MV-4-11 (cell line): ENCODE measurements at places on chromosomes 2 and 18.

DNA sequence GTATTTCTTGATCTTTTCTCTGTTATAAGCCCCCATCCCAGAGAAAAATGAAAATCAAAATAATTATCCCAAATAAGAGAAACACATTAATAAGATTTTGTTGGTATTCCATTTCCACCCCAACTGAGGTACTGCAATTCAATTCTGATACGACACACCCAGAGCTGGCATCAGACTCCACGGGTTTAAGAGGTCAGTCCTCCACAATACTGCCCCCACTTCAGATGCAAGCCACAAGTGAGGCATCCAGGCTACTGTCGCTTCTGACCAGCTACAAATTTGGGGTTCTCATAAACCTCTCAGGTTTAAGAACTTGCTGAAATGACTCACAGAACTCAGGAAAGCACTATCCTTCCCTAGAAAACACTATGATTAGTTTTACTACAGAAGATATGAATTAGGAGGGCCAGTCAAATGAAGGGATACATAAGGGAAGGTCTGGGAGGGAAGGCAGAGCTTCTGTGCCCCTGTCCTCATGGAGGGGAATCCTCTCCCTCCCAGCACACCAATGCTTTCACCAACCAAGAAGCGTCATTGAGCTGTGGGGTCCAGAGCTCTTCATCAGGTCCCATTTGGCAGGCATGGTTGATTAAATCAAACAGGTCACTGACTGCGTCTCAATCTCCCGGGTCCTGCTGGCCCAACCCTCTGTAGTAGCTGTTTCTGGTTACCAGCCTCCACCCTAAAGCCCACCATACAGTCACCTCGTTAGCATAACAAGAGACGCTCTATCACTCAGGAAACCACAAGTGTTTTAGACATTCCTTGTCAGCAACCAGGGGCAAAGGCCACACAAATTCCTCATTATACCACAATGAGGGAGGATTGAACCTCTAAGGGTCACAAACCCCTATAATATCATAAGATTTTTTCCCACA is 46.2 kb downstream of the IWS1 start:
- DNase-seq: no peak

- peak; percentile 23 for DNase-seq
Measured at GRCh38 chr2:241272303-241273209, 42.9 kb downstream of the HDLBP start.

- no peak for DNase-seq
Measured at GRCh38 chr2:113873867-113874266, 16.0 kb upstream of the ACTR3 start.

DNA sequence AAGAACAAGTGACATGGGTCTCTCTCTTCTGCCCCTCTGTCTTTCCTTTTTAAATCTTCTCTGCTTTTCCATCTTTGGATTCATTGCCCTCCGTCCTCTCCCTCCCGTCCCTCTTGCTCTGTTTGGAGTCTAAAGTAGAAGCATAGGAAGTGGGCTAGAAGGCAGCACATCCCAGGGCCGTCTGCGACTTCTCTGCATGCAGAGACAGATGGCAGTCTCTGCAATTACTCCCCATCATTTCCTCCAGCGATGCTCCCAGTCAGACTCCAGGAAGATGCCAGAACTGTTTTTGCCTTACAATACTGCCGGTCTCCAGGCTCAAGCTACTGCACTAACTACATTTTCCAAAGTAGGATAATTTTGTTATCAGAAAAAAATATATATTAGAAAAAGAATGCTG is 35.2 kb upstream of the LPIN2 start:
- DNase-seq: no peak

- DNase-seq: no peak
Measured at GRCh38 chr2:70552501-70553333, 909 bp downstream of the TGFA start.

GRCh38 chr2:50397992-50398765 is 633.8 kb downstream of the NRXN1 start:
- no peak for DNase-seq

GRCh38 chr18:46155641-46156051 is 51.5 kb downstream of the HAUS1 start:
- DNase-seq: no peak

DNA sequence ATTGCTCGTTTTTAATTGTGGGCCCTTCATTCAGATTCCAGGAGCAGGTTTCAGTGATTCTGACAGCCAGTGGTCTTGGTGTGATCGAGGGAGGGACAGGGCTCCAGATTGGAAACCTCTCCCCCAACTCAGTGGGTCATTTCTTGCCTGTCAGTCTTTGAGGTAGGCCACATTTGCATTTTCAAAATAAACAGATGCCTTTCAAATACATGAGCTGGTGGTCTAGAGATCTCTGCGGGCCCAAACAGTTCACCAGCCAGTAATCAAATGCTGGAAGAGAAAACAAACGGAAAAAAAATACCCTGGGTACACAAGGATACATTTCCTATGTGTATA is 210.4 kb upstream of the SP5 start:
- no peak for DNase-seq

- no peak for DNase-seq
Measured at GRCh38 chr2:164824872-164825271, 16.8 kb downstream of the COBLL1 start.

GRCh38 chr2:239249776-239250175 is 151.0 kb downstream of the HDAC4 start:
- no peak for DNase-seq

DNA sequence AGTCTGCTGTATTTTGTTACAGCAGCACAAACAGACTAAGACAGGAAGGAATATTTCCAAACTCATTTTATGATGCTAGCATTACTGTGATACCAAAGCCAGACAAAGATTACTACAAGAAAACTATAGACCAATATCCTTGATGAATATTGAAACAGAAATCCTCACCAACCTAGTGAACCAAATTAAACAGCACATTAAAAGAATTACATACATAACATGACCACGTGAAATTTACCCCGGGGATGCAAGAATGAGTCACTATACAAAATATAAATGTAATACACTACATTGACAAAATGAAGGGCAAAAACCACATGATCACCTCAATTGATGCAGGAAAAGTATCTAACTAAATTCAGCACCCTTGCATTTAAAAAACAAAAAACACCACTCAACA is 112.6 kb downstream of the CHN1 start:
- DNase-seq: no peak

DNA sequence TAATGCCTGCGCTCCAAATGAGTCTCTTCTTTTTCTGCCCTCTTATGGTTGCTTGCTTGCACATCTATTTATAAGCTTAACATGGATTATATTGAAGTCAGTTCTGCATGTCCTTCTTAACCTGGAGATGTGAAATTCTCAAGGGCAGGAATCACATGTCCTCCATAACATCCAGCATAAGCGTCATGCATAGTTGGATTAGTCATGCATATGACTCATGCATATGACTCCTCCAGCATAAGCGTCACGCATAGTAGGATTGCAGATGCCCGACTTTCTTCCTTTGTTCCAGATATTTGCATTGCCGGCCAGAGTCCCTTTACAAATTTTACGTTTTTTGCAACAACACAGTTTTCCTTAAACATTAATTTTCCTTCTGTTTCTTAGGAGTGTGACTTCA is 308.6 kb downstream of the TGIF1 start:
- no peak for DNase-seq

DNA sequence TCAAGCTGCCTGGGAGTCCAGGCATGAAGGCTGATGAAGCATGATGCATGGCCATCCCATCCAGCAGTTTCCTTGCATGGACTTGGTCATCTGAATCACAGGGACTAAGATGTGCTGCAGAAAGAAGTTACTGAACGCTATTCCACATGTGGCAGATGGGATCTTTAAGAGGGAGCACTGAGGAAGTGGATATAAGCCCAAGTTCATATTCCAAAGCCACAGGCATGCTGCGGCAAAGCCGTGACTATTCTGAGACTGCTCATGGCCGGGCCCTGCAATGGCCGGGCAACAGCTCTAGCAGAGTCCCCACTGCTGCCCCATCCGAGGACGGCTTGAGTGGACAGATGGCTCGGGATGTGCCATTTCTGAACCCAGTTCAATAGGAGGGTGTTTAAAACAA is 61.5 kb downstream of the STPG4 start:
- DNase-seq: no peak

- DNase-seq: peak; percentile 81
Measured at GRCh38 chr2:62099050-62099449, 96.9 kb upstream of the B3GNT2 start.

DNA sequence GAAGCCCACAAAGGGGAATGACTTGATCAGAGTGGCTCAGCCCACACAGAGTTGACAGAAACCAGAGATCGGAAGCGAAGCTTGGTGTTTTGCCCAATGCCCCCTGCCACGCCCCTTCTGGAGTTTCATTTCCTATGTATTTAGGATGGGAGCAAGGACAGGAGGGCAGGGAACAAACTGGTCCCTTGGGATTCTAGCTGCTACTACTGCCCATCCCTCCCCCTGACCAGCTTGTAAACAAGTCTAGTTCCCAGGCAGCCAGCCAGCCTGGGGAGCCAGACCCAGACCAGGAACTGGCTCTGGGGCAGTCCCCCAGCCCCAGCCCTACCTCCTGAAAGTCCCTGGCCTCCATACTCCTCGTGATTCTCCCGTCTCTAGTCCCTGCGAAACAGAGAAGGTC is 8.3 kb downstream of the WNT6 start:
- DNase-seq: peak; percentile 28

GRCh38 chr2:68565858-68566257 is 77.5 kb upstream of the PROKR1 start:
- no peak for DNase-seq

GRCh38 chr2:220894069-220894468 is 678.0 kb downstream of the EPHA4 start:
- no peak for DNase-seq

DNA sequence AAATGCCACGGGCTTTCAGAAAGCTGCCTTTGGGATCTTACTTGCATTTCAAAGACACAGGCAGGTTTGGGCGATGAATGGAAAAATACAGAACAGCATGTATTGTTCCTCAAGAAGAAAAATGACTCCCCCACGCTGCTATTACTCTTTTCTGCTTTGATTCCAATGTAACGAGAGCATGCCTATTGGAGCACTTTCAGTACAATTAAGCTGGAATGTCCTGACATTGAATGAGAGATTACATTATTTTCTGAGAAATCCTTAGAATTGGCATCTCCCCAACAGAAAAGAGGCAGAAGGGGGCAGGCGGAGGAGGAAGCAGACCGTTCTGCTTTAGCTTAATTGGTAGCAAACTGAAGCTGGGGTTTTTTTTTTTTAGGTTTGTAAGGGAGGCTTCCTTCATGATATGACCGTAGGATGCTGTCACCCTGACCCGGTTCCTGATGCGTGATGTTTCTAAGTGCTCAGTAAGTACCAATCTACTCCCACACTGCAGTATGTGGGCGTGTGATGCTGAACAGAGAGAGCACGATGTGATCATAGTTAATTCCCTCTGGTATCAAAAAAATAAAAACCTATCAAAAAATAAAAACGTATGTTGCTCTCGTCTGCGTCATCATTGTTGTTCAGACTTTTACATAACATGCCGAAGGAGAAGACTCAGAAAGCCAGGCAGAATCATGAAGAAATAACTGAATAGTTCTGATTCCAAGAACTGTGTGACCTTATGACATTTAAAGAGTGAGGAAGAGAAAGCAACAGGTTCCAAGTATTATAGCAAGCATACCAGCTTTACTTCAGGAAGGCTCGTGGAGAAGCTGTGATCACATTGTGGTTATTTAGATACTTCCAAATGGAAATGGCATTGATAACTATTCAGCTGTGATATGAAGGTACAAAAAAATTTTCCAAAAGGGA is 40.5 kb downstream of the LONRF2 start:
- DNase-seq: peak; percentile 67

DNA sequence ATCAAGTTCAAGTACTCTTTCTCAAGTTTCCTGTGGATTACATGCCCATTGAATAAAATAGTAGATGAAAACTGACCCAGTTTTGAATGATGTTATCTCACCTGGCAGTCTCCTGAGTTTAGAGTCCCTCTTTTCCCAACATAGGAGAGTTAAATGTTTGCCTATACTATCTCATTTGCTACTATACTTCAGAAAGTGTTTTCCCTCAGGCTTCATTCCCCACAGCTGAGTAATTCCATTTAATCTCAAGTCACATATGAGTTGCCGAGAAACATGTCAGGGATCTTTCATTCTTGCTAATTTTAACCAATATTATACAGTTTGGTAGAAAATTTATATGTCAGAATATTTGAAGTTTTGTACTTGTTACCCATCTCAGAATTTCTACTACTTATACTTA is 150.4 kb upstream of the CDH19 start:
- no peak for DNase-seq

GRCh38 chr2:237348281-237348865 is 65.6 kb downstream of the COL6A3 start:
- no peak for DNase-seq

GRCh38 chr2:179349670-179350303 is 85.2 kb upstream of the SESTD1 start:
- DNase-seq: no peak

DNA sequence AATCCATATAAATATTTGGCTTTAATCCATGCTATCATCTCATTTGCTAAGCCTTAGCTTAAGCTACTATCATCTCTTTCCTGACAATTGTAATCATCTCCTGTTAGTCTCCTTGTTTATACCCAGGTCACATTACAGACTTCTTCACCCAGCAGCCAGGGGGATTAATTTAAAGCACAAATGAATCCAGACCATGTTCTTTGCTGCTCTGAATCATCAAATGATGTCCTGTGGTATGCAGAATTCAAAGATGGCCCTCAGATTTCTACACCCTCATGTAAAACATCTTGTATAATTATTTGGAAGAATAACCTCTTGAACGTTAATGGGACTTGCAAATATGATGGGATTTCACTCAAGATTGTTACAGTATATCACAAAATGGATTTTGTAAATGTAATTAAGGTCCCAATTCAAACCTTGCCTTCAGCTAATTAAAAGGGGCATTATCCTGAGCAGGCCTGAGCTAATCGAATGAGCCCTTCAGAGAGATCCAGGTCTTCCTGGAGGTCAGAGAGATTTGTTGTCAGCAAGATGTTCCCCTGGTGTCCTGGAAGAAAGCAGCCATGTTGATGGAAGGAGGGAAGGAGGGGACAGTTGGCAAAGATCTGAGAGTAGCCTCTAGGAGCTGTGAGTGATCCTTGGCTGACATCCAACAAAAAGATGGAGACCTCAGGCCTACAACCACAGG is 241.1 kb upstream of the MMADHC start:
- no peak for DNase-seq

DNA sequence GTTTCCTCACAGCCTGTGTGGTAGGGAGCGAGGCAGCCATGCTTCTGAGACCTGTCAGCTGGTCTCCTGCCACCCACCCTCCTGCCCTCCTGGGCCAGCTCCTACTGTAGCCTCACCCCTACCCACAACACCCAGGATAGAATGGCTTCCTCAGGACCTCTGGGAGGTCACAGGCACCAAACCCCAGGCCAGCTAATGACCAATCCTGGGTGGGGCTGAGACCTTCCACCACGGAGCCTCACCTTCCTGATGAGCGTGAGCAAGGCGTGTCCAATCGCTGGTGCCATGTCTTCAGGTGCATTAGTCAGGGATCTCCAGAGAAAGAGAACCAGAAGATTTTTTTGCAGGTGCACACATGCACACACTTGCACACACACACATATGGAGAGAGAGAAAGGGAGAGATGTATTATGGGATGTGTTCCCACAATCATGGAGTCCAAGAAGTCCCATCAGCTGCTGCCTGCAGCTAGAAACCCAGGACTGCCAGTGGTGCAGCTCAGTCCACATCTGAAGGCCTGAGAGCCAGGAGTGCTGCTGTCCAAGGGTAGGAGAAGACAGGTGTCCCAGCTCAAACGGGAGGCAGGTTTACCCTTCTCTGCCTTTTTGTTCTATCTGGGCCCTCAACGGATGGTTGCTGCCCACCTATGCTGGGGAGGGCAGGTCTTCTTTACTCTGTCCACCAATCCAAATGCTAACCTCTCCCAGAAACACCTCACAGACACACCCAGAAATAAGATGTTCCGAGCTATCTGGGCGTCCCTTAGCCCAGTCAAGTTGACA is 70.4 kb upstream of the HDAC4 start:
- DNase-seq: no peak
